ENCODE measurements at places on chromosomes 5 and 9.

- H3K27ac ChIP-seq, result peak overlapping the region; percentile 38
- H3K4me1 ChIP-seq, result no peaks in the 10 kb centered on the region
- DNase-seq, result no peak
- no peak overlapping the region for H3K4me3 ChIP-seq
- H3K27me3 ChIP-seq, result no peaks in the 10 kb centered on the region
Observed at GRCh38 chr5:138418444-138418843, 20.4 kb upstream of the REEP2 start.

DNA sequence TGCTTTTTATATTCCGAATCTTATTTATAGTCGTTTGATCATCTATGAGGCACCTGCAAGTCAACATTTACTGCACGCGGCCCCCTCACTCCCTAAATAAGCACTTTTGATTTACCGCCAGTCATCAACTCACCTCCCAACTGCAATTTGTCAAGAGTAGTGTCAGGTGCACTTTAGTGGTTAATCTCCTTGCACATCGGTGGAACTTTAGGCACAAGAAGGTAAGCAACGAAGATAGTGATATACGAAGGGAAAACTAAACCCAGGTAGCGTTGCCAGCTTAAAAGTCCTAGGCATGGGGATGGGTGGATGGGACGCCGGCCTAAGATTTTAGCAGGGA lies 513 bp upstream of the RNF180 start:
- no peak for DNase-seq
- H3K4me1 ChIP-seq, result no peaks in the 10 kb centered on the region
- no peaks in the 10 kb centered on the region for H3K36me3 ChIP-seq
- peak overlapping the region; percentile 48 for H3K4me3 ChIP-seq
- no peak overlapping the region for H3K27ac ChIP-seq

GRCh38 chr9:94638335-94639060 lies 820 bp downstream of the FBP1 start:
- peak overlapping the region; percentile 55 for H3K27ac ChIP-seq
- peaks cover 5% of the 10 kb centered on the region for H3K36me3 ChIP-seq
- peaks cover 12% of the 10 kb centered on the region for H3K27me3 ChIP-seq

DNA sequence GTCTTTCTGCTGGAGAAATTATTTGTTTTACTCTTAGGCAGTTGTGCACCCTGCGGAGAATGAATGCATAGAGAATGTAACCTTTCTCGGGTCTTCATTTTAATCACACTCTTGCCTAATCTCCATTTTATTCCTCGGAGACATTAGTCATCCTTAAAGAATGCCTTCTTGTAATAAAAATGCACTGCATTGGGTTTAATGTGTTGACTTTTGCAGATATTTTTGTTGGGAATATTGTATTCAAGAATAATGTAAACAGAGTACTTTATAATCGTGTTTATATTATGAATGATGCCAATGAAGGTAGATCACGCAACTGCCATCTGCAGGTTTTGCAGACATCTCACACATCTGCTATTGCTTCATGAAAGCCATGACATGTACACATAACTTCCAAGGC lies 1093.9 kb upstream of the CDH6 start:
- no peaks in the 10 kb centered on the region for H3K4me1 ChIP-seq
- H3K27ac ChIP-seq, result no peak overlapping the region
- H3K36me3 ChIP-seq, result no peaks in the 10 kb centered on the region
- DNase-seq, result no peak

- DNase-seq, result no peak
- peak overlapping the region; percentile 19 for H3K27ac ChIP-seq
- no peaks in the 10 kb centered on the region for H3K36me3 ChIP-seq
- no peaks in the 10 kb centered on the region for H3K27me3 ChIP-seq
- no peak overlapping the region for H3K4me3 ChIP-seq
Observed at GRCh38 chr9:121707477-121708424, 56.3 kb downstream of the DAB2IP start.

GRCh38 chr5:110838961-110839360 lies 100.2 kb downstream of the SLC25A46 start:
- no peaks in the 10 kb centered on the region for H3K36me3 ChIP-seq
- H3K27ac ChIP-seq, result no peak overlapping the region
- DNase-seq, result no peak
- no peak overlapping the region for H3K4me3 ChIP-seq

DNA sequence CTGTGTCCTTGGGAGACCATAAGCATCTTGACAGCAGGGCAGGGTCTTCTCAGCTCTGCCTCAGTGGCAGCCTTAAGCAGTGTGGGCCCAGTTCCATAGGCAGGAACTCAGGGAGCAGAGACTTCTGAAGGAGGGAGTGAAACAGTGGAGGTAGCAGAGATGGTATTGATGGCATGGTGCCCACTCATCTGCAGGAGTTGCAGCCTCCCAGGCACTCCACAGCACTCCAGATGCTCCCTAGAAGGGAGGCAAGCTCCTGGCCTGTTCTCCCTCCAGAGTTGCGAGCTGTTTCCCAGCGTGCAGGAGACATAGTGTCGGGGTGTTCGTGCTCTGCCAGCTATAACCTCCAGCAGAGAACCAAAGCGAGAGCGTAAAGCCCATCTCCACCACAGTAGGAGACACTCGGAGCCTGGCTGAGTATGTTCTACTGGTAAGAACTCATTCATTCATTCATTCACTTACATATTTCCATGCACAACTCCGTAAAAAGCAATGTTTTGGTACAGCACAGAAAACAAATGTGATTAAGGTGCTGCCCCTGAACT lies 31.4 kb upstream of the UNC5A start:
- no peak overlapping the region for H3K4me3 ChIP-seq
- H3K27ac ChIP-seq, result no peak overlapping the region
- DNase-seq, result no peak
- no peaks in the 10 kb centered on the region for H3K36me3 ChIP-seq
- H3K4me1 ChIP-seq, result no peaks in the 10 kb centered on the region

GRCh38 chr5:76145945-76146344 lies 62.8 kb downstream of the SV2C start:
- no peak overlapping the region for H3K4me3 ChIP-seq
- DNase-seq, result no peak
- H3K27me3 ChIP-seq, result peaks cover 3% of the 10 kb centered on the region
- no peak overlapping the region for H3K27ac ChIP-seq
- H3K36me3 ChIP-seq, result no peaks in the 10 kb centered on the region
- H3K4me1 ChIP-seq, result no peaks in the 10 kb centered on the region

DNA sequence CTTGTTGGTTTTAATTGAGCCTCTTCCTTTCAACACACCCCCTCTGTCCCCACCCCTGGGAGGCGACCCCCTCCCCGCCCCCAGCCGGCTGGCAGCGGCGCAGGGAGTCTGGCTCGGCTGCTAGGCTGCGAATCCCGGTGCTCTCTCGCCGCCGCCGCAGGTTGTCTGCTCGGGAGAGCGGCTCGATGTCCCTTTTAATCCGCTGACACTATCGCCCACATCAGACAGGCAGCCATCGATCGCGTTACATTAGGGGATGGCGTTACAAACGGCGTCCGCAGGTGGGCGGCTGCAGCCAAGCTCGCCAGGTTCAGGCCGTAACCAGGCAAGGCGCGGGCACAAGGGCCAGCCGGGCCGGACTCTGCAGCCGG lies 1.3 kb downstream of the NR2F1-AS1 start:
- no peak for DNase-seq
- peaks cover 13% of the 10 kb centered on the region for H3K4me1 ChIP-seq
- peaks cover 47% of the 10 kb centered on the region for H3K27me3 ChIP-seq
- no peak overlapping the region for H3K4me3 ChIP-seq
- H3K27ac ChIP-seq, result no peak overlapping the region
- peaks cover 3% of the 10 kb centered on the region for H3K36me3 ChIP-seq

GRCh38 chr9:75235632-75236031 lies 147.3 kb downstream of the OSTF1 start:
- no peak overlapping the region for H3K4me3 ChIP-seq
- H3K36me3 ChIP-seq, result no peaks in the 10 kb centered on the region
- H3K27ac ChIP-seq, result no peak overlapping the region
- H3K27me3 ChIP-seq, result no peaks in the 10 kb centered on the region
- no peak for DNase-seq

DNA sequence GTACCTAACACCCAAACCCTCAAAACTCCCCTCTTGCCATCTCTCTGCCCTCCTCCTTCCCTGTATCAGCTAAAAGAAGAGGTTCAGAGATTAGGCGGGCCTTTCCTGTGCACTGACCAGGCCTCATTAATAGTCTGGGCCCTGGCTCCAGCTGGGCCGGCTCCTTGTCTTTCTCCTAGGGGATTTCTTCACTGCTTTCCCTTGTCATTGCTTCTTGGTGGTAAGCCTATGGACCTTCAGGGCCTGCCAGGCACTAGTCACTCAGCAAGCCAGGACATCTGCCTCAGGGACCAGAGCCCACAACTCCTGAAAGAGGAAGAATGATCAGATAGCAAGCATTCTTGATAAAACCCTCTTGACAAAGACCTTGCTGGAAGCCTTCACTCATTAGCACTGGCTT lies 50.9 kb downstream of the MRRF start:
- H3K27ac ChIP-seq, result peak overlapping the region; percentile 4
- H3K4me3 ChIP-seq, result no peak overlapping the region
- H3K27me3 ChIP-seq, result no peaks in the 10 kb centered on the region
- DNase-seq, result no peak
- H3K4me1 ChIP-seq, result peaks cover 3% of the 10 kb centered on the region

DNA sequence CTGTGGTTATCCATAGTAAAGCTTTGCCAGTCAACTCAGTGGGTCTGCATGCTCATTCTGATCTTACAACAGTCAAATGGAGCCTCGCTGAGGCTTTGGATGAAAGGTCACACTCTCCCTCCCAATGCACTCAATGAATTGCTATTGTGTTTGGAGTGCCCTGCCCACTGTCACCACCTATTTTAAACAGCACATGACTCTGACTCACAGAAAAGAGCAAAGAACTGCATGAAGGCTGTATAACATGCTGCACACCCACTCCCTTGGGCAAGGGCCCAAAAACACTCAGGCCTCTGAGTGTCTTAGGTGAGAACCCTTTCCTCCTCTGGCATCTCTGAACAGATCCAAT lies 118.7 kb upstream of the CCDC112 start:
- peaks cover 19% of the 10 kb centered on the region for H3K27me3 ChIP-seq
- no peaks in the 10 kb centered on the region for H3K4me1 ChIP-seq
- no peak overlapping the region for H3K27ac ChIP-seq
- DNase-seq, result no peak
- H3K36me3 ChIP-seq, result peaks cover 3% of the 10 kb centered on the region
- H3K4me3 ChIP-seq, result no peak overlapping the region

GRCh38 chr5:10324518-10325370 lies 17.0 kb upstream of the CMBL start:
- H3K27ac ChIP-seq, result no peak overlapping the region
- no peak overlapping the region for H3K4me3 ChIP-seq
- H3K36me3 ChIP-seq, result no peaks in the 10 kb centered on the region

- H3K4me3 ChIP-seq, result no peak overlapping the region
- no peaks in the 10 kb centered on the region for H3K27me3 ChIP-seq
- H3K36me3 ChIP-seq, result no peaks in the 10 kb centered on the region
- no peak for DNase-seq
- H3K27ac ChIP-seq, result no peak overlapping the region
- no peaks in the 10 kb centered on the region for H3K4me1 ChIP-seq
Observed at GRCh38 chr9:70526902-70527301, 112.4 kb upstream of the KLF9 start.

GRCh38 chr5:78649861-78650496 lies 1.4 kb upstream of the LHFPL2 start:
- H3K27me3 ChIP-seq, result peaks cover 47% of the 10 kb centered on the region

GRCh38 chr5:19987612-19988361 lies at the start of gene CDH18:
TSS of gene CDH18 (minus strand) at chr5:19988200. CDS start at chr5:19838986, 149,214 bp downstream.
- H3K4me3 ChIP-seq, result no peak within 1 kb of the TSS
- no peaks in the 10 kb centered on the region for H3K36me3 ChIP-seq
- no peak within 1 kb of the TSS for H3K27ac ChIP-seq
- H3K27me3 ChIP-seq, result no peaks in the 10 kb centered on the region

GRCh38 chr9:3648266-3648665 lies 122.5 kb upstream of the RFX3 start:
- H3K27me3 ChIP-seq, result no peaks in the 10 kb centered on the region
- H3K36me3 ChIP-seq, result peaks cover 4% of the 10 kb centered on the region
- no peak overlapping the region for H3K27ac ChIP-seq

GRCh38 chr9:119559056-119559455 lies 189.8 kb upstream of the BRINP1 start:
- no peak overlapping the region for H3K4me3 ChIP-seq
- no peaks in the 10 kb centered on the region for H3K4me1 ChIP-seq
- peaks cover 14% of the 10 kb centered on the region for H3K27me3 ChIP-seq
- no peak overlapping the region for H3K27ac ChIP-seq

Measured in effector memory CD8-positive, alpha-beta T cell (primary cell).